ENCODE measurements at places on chromosomes 11 and 22. TPM values are rescaled to one million over a fixed set of nuclear protein-coding genes. Genes with fewer than 3 reads are reported as not detected.

The P2RY2 gene
- 19.8 TPM for total RNA-seq

The OR56A1 gene
- not detected for total RNA-seq

The VWA5A gene
- 10.0 TPM for total RNA-seq

The ABCC8 gene
- total RNA-seq, result not detected

The DDI1 gene
- total RNA-seq, result not detected

The TMX2 gene
- 61.2 TPM for total RNA-seq

The SAMM50 gene
- total RNA-seq, result 28.8 TPM

The SCARF2 gene
- 0.43 TPM for total RNA-seq

The HSPB2 gene
- total RNA-seq, result not detected

The C11orf91 gene
- not detected for total RNA-seq

The CASP1 gene
- total RNA-seq, result 16.2 TPM

The CEND1 gene
- total RNA-seq, result not detected

The EHF gene
- 296 TPM for total RNA-seq

The MRGPRF gene
- total RNA-seq, result not detected

The THYN1 gene
- total RNA-seq, result 74.7 TPM

The SLC22A8 gene
- not detected for total RNA-seq

The PAK1 gene
- 31.1 TPM for total RNA-seq

The LGR4 gene
- total RNA-seq, result 24.8 TPM

The SLC37A2 gene
- total RNA-seq, result 35.2 TPM

The CRYBB2 gene
- not detected for total RNA-seq

The MFRP gene
- not detected for total RNA-seq

The CD3D gene
- not detected for total RNA-seq

The SCGB1C1 gene
- not detected for total RNA-seq

The PDGFB gene
- 21.2 TPM for total RNA-seq

The CCDC116 gene
- not detected for total RNA-seq

The APOL6 gene
- 9.8 TPM for total RNA-seq

The CHRM1 gene
- total RNA-seq, result not detected

The NFAM1 gene
- total RNA-seq, result under 0.01 TPM

The AHNAK gene
- 668 TPM for total RNA-seq

The TMEM86A gene
- total RNA-seq, result 2.7 TPM

The TMEM191B gene
- total RNA-seq, result 1.1 TPM

The SLC22A25 gene
- not detected for total RNA-seq

The TNNT3 gene
- 0.96 TPM for total RNA-seq

The DEPDC7 gene
- 1.4 TPM for total RNA-seq

The APOA5 gene
- not detected for total RNA-seq

The OR8G5 gene
- not detected for total RNA-seq

The C11orf71 gene
- total RNA-seq, result 1.1 TPM

The ARHGAP20 gene
- total RNA-seq, result under 0.01 TPM

The SMTN gene
- 16.4 TPM for total RNA-seq

The C11orf52 gene
- 1.7 TPM for total RNA-seq

The INS gene
- total RNA-seq, result not detected

The SLC22A6 gene
- total RNA-seq, result not detected

The ADM gene
- total RNA-seq, result 799 TPM

The TRIM48 gene
- total RNA-seq, result not detected

The FOSL1 gene
- 7.0 TPM for total RNA-seq

The OR52W1 gene
- not detected for total RNA-seq

The BATF2 gene
- total RNA-seq, result 0.21 TPM

The BIK gene
- 61.0 TPM for total RNA-seq

The NEFH gene
- total RNA-seq, result 0.72 TPM

The MIOX gene
- total RNA-seq, result not detected

The SNU13 gene
- 94.7 TPM for total RNA-seq

The A4GALT gene
- 35.2 TPM for total RNA-seq

The TYR gene
- not detected for total RNA-seq

The APOA4 gene
- not detected for total RNA-seq

The TTC38 gene
- total RNA-seq, result 11.7 TPM

The HBB gene
- total RNA-seq, result not detected

The PLAAT3 gene
- total RNA-seq, result 15.9 TPM

The ART1 gene
- total RNA-seq, result not detected

The C22orf31 gene
- total RNA-seq, result not detected

The CCDC157 gene
- 0.72 TPM for total RNA-seq
